ENCODE measurements at places on chromosomes 11 and 22. TPM values are rescaled to one million over a fixed set of nuclear protein-coding genes. Genes with fewer than 3 reads are reported as not detected.
A peak's percentile ranks its signal among the peaks of the same experiment; 100 is the strongest.

DNA sequence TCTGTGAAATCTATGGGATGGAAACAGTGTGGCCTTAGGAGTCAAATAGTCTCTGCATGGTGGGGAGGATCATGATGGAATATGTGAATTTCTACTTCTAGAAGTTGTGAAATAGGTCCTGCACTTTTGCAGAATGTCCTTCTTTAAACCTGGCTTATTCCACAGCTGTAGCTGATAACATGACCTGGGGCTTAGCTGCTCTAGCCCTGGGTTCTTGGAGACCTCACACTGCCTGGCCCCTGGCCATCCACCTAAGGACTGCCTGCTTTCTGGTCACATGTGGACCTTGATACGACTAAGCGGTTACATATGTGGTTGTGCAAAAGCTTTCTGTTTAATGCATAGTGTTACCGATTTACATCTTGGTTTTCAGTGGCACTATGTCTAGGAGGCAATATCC is 88.2 kb downstream of the SWAP70 start:
- DNase-seq = no peak

DNA sequence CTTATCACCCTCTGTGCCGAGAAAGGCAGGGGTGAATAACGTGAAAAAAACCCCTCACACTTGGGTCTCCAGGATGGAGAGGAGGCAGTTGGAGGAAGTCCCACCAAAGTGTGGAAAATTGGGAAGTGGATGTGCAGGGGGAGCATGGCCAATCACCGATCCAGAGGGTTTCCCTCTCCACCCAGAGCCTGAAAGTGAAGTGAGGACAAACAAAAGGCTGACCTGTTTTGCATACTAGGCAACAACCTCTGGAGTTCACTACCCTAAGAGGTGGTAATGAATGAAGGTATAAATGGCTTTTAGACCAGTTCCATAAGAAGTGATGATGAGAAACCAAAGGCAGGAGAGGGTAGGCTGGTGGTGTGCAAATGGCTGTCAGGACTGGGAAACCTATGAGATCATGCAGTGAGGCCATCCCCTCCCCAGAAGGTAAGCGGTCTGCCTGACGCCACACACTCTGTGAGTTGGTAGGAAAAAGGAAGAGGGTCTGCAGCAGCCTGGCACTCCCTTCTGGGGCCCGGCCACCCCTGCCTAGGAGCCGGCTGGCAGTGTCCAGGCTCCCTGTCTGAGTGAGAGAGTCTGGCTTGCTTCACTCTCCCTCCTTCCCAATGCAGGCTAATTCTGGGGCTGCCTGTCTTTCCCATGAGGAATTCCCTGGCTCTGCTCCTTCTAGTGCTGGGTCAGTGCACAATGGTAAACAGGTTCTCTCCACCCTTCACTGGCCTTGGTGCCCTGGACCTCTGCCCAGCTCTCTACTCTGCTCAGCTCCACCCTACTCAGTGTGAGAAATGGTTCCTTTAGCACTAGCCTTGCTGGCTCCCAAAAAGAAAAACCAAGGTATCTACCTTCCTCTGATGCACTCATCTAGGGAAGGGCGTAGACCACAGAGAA is 15.6 kb downstream of the TBC1D10A start:
- DNase-seq = peak; percentile 88

- DNase-seq = no peak
Measured at GRCh38 chr11:7896009-7896785, 34.9 kb downstream of the OR10A6 start.

DNA sequence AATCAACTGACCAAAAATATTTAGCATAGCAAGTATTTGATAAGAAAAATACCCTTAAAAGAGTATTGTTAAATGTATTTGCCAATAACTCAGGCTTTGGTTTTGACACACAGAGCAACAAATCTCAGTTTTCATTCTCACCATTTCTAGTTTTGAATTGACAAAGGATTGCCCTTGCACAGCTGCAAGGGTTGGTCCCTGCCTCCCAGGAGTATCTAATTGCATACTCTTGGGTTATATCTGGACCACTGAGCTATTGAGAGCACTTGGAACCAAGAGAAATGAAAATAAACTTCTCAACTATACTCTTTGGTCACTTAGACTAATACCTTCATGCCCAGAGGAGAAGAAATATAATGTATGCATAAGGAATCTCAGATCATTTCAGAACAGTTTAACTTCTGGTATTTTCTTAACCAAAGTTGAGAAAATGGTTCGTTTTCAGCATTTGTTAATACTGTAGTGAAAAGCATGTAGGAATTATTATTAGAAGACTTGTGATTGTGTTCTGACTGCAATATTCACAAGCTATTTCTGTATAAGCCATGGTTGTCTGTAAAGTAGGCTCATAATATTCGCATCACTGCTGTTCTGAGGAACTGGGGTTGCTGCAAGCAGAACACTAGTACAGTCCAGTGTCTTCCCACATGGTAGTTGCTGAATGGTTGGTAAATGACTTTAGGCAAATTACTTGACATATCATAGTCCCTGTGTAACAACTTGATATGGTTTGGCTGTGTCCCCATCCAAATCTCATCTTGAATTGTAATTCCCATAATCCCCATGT is 7.9 kb downstream of the C2CD3 start:
- no peak for DNase-seq

GRCh38 chr22:30439836-30440235 is 14.3 kb downstream of the MTFP1 start:
- no peak for DNase-seq

GRCh38 chr11:122933416-122933815 is 48.2 kb downstream of the BSX start:
- no peak for DNase-seq

DNA sequence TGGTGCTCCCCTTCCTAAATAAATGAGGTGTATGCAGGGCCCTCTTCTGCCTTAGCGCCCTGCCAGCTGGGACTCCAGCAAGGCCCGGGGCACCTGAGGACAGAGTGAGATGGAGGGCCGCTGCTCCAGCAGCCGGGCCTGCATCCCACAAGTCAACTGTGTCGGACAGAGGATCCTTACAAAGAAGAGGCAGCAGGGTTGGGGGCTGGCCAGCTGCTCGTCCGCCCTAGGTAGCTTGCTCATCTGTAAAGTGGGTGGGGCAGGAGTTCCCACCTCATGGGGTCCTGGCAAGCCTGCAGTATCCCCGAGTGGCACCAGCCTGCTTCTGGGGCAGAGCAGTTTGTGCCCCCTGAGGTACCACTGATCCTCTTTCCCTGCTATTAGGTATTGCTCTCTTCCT is 7.6 kb downstream of the TMEM121B start:
- DNase-seq = no peak

GRCh38 chr11:75182664-75183063 is 31.8 kb downstream of the SLCO2B1 start:
- DNase-seq = no peak

DNA sequence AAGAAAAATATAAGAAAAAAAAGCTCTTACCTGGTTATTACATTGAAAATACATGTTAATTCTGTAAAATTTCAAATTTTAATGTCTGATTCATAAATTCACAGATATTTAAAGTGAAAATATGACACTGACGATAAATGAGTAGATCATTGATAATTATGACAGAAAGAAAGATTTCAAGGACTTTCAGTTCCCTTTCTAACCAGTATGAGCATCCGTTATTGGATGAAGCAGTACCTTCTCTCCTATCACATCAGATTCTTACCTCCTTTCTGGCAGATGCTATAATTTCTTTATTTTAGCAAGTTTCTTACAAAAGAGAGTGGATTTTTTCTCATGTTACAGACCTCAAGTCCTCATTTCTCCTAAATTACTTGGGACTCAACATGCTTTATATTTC is 847.3 kb downstream of the JRKL start:
- DNase-seq = no peak

DNA sequence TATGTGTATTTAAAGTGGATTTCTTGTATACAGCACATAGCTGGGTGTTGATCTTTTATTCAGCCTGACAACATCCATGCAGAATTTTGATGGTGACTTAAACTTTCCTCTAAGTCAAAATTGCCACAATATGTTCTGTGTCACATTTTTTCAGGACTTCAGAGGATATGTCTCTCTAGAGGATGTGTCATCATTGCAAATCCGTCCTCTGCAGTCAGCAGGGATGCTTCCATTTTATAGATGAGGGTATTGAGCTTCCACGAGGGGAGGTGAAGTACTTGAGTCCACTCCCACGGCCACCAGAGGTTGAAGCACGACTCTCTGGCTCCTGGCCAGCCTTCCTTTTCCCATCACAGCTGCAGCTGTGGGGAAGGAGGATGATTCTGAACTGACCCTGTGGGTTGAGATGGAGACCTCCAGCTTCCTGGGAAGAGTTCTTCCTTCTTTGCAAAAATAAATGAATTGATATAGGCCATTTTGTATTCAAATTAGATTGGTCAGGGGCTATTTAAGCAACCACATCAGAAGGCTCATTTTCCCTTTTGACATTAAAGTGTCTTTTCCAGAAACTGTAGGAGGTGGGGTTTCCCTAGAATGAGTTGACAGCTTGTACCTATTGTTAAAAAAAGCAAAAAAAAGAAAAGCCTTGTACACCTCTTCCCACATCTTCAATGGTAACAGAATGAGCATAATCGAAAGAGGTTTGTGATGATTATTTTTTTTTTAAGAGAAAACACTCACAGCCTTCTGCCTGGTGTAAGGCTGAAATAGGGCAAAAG is 55.2 kb upstream of the MYEOV start:
- no peak for DNase-seq

DNA sequence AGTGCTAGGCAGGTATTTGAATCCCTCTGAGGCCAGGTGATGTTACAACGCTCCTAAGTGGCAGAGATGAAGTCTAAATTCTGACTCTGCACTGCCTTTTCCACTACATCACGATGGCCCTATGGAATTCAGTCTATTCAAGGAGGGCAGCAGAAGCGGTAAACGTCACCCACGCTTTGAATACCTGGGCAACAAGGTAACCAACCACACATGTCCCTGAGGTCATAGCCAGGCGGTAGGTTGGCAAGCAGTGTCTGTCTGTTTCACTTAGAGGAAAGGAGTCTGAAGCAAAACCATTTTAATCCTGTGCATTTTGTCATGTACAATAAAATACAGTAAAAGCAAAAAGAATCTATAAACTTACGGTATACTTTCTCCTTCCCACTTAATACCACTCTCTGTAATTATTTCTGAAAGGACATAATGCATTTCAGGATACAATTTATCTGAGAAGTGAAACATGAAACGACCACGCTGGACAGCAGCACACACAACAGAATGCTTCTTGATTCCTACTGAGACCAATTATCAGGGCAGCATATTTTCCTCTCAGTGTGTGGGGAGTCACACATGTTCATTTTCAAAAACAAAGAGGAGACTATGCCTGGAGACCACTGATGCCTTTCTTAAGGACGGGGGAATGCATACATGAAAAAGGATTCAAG is 51.3 kb downstream of the PRDM10 start:
- DNase-seq = no peak

- DNase-seq = no peak
Measured at GRCh38 chr11:3865388-3866193, 10.1 kb downstream of the STIM1 start.

DNA sequence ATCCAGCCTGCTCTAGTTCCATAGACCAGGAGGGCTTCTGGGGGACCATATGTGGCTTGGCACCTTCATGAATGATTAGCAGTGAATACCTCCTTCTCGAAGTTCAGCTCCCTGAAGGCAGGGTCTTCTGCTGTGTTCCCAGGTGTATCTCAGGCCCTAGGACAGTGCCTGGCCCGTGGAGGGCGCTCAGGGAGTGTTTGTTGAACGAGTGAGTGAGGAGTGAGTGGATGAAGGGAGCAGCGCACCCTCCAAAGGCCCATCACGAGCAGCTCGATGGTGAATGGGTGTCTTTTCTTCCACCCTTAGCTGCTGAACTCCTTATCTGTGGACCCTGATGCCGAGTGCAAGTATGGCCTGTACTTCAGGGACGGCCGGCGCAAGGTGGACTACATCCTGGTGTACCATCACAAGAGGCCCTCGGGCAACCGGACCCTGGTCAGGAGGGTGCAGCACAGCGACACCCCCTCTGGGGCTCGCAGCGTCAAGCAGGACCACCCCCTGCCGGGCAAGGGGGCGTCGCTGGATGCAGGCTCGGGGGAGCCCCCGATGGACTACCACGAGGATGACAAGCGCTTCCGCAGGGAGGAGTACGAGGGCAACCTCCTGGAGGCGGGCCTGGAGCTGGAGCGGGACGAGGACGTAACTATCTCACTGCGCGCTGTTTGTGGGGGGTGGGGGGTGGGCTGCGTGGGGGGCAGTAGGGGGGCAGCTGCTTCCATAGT is 9.5 kb downstream of the ANO1 start:
- DNase-seq = no peak

DNA sequence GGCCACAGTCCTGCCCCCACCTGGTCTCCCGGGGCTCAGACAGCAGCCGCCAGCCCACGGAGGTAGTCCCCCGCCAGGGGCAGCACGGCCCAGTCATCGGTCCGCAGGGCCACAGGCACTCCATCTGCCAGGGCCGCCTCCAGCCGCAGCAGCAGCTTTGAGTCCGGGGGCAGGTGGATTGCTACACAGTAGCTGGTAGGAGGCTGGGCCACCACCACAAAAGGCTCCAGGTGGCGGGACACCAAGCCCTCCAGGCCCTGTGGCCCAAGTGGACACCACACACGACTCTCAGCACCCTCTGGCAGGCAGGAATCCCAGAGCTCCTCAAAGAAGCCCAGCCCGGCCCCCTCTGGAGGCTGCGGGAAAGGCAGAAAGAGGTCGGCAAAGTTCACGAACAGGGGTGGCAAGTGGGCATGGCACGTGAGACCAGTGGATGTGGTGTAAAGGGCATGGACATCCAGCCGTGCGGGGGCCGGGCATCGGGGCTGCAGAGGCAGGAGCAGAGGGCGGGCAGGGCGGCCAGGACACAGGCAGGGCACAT is 2.9 kb downstream of the AP5B1 start:
- peak; percentile 61 for DNase-seq

GRCh38 chr11:2929531-2929949 is 320 bp upstream of the PHLDA2 start:
- no peak for DNase-seq

- DNase-seq = no peak
Measured at GRCh38 chr22:28148816-28149465, 229.9 kb upstream of the PITPNB start.

The PVALB gene
- total RNA-seq = not detected

The EIF4ENIF1 gene
- total RNA-seq = 12.7 TPM

The PSMA1 gene
- total RNA-seq = 42.5 TPM

The HYLS1 gene
- total RNA-seq = 6.5 TPM

The KRTAP5-7 gene
- total RNA-seq = not detected

The PATE1 gene
- not detected for total RNA-seq

All from ascending aorta (tissue), 2 donors.